ENCODE measurements at places on chromosomes 2 and 18.

GRCh38 chr2:152054593-152054992 lies 44.3 kb downstream of the CACNB4 start:
- DNase-seq = no peak

- DNase-seq = no peak
Measured at GRCh38 chr2:25044011-25044410, 2.1 kb downstream of the EFR3B start.

- no peak for DNase-seq
Measured at GRCh38 chr2:45418532-45418931, 192.5 kb downstream of the SRBD1 start.

GRCh38 chr2:74041182-74041581 lies 56.5 kb downstream of the TET3 start:
- DNase-seq = no peak

- DNase-seq = no peak
Measured at GRCh38 chr2:14743861-14744260, 111.3 kb downstream of the LRATD1 start.

DNA sequence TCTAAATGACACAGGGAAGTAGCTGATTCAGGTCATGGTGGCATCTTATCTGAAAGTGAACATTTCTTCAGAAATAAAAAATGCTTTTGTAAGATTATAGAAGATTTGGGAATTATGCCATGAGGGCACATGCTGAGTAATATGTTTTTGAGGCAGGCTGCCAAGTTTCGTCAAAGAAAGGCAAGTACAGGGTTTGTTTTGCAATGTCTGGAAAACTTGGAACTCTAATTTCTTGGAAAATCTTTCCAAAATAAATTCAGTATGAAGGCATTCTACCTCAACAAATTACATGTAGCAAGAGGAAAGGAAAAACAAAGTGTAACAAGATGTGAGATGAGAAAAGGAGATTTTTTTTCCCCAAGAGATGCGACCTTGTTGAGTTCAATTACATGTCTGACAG lies 167.7 kb downstream of the PLCL1 start:
- no peak for DNase-seq

GRCh38 chr2:157181234-157181633 lies 76.3 kb upstream of the GALNT5 start:
- no peak for DNase-seq

GRCh38 chr2:176078541-176079284 lies 5.0 kb downstream of the EVX2 start:
- DNase-seq = peak; percentile 36

GRCh38 chr2:14520385-14520945 lies 112.1 kb upstream of the LRATD1 start:
- DNase-seq = no peak

DNA sequence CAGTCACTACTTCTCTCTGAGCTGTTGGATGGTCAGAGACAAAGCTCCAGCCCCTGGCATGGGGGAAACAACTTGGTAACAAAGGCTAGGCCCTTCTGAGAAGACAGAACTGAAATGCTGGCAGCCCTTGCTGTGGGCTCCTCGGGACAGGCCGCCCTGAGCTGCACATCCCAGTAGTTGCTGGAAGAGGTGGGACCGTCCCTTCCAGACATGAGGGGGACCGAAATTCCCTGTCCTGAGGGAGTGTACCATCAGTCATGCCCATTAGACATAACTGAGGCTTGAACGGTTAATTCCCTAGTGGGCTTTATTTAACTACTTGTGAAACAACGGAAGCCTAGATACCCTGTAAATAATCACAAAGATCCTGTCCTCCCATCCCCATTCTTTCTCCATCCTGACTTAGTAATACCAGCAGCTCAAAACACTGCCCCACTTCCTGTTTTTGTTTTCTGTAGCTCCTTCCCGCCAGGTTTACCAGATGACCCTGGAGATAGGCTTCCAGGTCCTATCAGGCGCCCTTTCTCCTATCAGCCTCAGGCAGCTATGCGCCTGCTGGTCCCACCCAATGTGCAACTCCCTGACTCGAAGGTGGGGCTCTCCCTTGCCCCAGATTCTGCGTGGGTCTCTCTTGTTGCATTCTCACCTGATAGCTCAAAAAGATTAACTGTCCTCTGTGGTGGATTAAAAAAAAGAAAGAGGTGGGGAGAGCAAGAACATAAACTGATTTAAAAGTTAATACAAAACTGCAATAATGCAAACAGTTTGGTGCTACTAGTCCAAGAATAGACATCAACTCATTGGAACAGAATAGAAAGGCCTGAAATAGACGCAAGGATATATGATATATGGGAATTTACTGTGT lies 37.0 kb upstream of the NT5DC4 start:
- no peak for DNase-seq

DNA sequence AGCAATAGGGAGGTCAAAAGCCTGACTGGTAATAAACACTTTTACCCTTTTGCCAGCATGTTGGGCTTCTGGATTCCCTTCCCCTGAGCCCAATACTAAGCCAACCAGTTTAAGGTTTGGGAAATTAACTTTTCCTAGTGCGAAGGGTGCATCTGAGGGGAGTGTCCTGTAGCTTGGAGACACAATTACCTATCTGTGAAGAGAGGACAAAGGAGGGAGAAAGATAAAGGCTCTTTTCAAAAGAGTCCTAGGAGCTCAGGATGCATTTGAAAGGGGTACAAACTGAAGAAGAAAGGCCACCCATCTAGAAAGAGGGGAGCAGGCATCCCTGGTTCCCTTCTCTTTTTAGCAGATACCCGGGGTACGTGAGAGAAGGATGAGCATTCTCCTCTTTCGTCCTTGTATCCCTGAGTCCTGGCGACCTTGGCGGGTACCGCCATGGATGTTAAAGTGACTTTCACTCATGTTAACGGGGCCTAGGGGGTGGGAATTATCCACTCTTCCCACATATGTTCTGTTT lies 25.1 kb downstream of the C18orf54 start:
- no peak for DNase-seq

DNA sequence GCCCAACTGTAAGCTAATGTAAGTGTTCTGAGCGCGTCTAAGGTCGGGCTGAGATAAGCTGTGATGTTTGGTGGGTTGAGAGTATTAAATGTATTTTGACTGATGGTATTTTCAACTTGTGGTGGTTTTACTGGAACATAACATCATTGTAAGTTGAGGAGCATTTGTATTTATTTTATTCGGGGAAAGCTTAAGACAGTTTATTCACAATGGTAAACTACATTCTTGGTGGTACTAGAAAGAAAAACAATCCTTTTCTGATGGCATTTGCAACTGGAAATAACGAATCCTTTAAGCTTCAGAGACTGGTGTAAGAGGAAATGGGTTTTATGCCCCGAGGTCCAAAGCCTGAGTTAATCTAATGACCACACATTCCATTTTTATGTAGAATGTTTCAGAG lies 283.3 kb upstream of the NETO1 start:
- no peak for DNase-seq

DNA sequence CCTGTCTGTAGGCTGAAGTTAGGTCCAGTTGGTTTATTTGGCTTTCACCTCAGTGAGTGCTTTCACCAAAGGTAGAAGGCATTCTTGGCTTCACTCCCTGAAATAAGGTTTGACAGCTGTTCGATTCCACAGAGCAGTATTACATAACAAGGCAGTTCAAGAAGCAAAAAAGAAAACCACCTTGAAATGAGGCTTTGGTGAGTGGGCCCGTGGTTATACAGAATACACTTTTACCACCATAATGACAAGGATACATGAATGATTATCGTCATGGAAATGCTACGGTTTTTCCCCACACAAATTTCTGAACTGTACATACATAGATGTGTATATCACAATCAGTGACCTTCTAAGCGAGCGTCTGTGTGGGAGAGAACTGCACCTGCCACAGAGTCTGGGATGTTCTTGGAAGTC lies 80.0 kb upstream of the CHRNA1 start:
- DNase-seq = no peak

- DNase-seq = no peak
Measured at GRCh38 chr18:6576718-6577375, 152.7 kb upstream of the ARHGAP28 start.

DNA sequence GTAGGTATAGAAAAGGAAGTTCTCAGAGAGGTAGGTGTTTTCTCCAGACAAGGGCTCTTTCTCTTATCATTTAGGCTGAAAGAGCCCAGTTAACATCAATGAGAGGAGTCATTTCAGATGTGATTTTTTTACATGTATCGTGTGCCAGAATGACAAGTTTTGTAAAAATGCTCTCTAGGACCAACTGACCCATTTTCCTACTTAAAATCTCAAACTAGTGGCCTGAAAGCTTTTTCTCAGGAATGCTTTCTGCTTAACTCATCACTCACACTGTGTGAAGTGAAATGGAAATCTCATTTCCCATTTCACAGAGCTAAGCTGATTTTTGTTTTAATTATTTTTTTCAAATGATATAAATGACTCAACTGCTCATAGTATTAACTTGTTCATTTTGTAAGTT lies 128.7 kb upstream of the CYP26B1 start:
- DNase-seq = no peak

DNA sequence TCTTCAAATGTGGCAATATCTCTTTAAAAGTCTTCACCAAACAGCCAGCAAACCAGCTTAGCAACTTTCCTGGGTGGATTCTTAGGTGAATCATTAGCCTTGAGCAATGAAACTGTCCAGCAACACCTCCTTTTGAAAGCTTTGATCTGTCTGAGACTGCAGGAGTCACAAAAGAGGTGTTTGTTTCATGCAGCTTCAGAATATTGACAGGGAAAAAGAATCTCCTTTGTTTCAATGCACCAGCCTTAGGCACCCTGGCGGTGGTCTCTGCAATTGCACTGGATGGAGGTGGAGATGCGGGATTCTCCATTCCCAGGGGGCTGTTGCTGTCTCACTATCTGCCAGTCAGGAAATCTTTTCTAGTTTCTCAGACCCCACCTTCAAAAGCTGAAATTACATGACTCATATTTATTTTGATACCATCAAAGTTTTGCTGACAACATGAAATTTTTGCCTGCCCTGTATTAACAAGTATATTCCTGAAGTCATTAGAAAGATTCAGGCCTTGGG lies 76.0 kb upstream of the DSG1 start:
- DNase-seq = peak; percentile 41

GRCh38 chr18:51236225-51236624 lies 38.7 kb upstream of the MEX3C start:
- DNase-seq = no peak

DNA sequence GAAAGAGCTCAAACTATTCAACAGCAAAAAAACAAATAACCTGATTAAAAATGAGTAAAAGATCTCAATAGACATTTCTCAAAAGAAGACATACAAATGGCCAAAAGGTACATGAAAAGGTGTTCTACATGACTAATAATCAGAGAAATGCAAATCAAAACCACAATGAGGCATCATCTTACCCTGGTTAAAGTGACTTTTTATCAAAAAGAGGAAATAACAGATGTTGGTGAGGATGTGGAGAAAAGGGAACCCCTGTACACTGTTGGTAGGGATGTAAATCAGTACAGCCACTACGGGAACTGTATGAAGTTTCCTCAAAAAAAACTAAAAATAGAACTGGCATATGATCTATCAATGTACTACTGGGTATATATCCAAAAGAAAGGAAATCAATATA lies 39.8 kb upstream of the TMEM163 start:
- DNase-seq = no peak

DNA sequence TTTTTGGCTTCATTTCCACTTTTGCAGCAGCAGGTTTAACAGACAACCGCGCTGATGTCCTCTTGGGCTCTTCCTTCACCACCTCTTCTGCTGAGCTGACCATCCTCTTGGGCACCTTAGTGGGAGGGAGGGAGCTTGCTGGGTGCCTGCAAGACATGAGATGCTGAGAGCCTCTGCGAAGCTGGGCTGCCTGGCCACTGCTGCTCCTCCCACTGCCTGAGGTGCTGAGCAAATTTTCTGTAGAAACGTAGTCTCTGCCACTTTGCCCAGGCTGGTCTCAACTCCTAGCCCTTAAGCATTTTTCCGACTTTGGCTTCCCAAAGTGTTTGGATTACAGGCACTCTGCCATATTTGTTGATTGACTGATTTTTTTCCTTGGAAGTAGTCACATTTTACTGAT lies 422.2 kb upstream of the MC4R start:
- DNase-seq = no peak

GRCh38 chr2:226725126-226725860 lies 74.3 kb downstream of the IRS1 start:
- no peak for DNase-seq

DNA sequence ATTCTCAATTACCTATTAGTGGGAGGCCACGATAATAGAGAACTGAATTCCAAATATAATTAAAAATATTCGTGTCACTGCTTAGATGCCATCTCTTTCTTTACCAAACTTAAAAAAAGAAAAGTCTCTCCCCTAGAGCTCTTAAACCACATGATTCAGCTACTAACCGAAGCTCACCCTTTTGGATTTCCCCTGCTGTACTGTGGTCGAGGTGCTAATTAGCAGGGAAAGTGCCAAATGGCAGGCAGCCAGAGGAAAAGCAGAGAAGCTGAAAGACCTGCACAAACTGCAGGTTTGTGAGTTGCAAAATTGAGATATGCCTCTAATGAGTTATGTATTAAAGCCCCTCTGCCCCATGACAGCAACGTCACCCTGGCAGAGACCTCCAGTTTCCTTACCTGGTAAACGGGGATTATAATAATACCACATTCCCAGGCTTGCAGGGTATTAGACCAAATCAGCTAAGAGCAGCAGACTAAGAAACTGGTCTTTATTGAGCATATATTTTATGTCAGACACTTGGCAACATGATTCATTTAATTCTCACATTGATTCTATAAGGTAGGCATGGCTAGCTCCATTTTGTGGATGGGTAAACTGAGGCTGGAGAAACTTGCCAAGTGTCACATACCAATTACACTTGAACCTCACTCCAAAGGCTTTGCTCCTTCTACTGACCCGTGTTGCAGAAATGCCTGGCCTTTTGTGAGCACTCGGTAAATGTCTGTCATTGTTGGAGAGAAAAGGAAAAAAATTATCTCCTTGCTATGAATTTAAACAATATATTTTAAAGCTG lies 259.7 kb downstream of the LPIN1 start:
- peak; percentile 8 for DNase-seq

- peak; percentile 34 for DNase-seq
Measured at GRCh38 chr18:55500316-55501086, 87.5 kb downstream of the TCF4 start.

DNA sequence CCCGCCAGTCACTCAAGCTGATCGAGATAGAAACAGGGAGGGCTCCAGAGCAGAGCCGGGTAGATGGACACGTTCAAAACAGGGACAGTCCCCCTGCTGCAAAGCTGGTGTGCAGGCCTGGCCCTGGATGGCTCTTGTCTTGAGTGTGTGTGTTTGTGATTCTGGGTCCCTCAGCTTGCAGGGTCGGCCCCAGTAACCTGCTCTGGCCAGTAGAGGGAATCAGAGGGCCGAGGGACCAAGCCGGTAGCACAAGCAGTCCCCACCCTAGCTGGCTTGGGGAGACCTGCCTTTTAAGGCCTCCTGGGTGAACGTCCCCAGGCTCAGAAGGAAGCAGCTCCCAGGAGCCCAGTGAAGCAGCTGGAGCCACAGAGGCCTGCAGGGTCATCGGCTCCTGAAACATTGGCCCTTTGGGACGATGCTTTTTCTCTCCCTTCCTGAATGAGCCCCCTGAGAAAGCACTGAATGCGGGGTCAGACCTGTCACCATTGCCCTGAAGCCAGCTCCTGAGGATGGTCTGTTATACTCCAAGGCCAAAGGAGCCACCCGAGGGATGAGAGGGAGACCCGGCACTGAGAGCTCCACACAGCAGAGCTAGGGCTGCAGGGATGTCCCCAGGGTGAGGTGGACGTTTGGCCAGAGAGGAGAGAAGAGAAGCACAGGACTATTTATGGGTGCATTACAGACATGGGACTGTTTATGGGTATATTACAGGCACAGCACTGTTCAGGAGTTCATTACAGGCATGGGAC lies 15.4 kb upstream of the MLPH start:
- DNase-seq = no peak

GRCh38 chr18:36564841-36565240 lies 264.0 kb downstream of the TPGS2 start:
- DNase-seq = no peak
